A549 treated with ZK216348 at 1 μM for 4 hours (cell line): ENCODE measurements at places on chromosomes 5 and 9. TPM values are rescaled to one million over a fixed set of nuclear protein-coding genes. Genes with fewer than 3 reads are reported as not detected.

PDGFRB gene
- 0.13 to 1.0 TPM (median 0.47 TPM) in 5 replicates for total RNA-seq

CAPSL gene
- total RNA-seq: not detected in 5 replicates

CRB2 gene
- 0.07 to 0.11 TPM (median 0.09 TPM) in 4 of 5 replicates, not detected in the other for total RNA-seq

LAMC3 gene
- 1.2 to 2.8 TPM (median 2.0 TPM) in 5 replicates for total RNA-seq

HSD17B3 gene
- total RNA-seq: 0.34 TPM in 1 of 5 replicates, not detected in the others

FRMPD1 gene
- 0.02 to 0.06 TPM (median 0.04 TPM) in 4 of 5 replicates, not detected in the other for total RNA-seq

AFAP1L1 gene
- 7.6 to 11.4 TPM (median 10.7 TPM) in 5 replicates for total RNA-seq

FAM81B gene
- not detected in 5 replicates for total RNA-seq

RLN2 gene
- total RNA-seq: 0.21 to 0.42 TPM (median 0.38 TPM) in 3 of 5 replicates, not detected in the others

PKN3 gene
- total RNA-seq: 12.3 to 20.6 TPM (median 18.0 TPM) in 5 replicates

PITX1 gene
- 14.2 to 38.1 TPM (median 36.5 TPM) in 5 replicates for total RNA-seq

TSC1 gene
- total RNA-seq: 15.1 to 18.5 TPM (median 17.3 TPM) in 5 replicates

EPB41L4B gene
- 11.5 to 16.9 TPM (median 14.6 TPM) in 5 replicates for total RNA-seq

SCGB3A2 gene
- total RNA-seq: not detected in 5 replicates

BNC2 gene
- 3.5 to 5.7 TPM (median 5.1 TPM) in 5 replicates for total RNA-seq

IFNA13 gene
- total RNA-seq: not detected in 5 replicates

CAMK2A gene
- total RNA-seq: 0.69 to 1.1 TPM (median 0.98 TPM) in 5 replicates

PCDHA9 gene
- 0.04 TPM in 1 of 5 replicates, not detected in the others for total RNA-seq

LCN2 gene
- total RNA-seq: 3.4 to 6.8 TPM (median 3.5 TPM) in 5 replicates

SLCO6A1 gene
- not detected in 5 replicates for total RNA-seq

GSN gene
- 42.3 to 67.0 TPM (median 58.6 TPM) in 5 replicates for total RNA-seq

CSF1R gene
- 0.06 to 0.33 TPM (median 0.15 TPM) in 4 of 5 replicates, not detected in the other for total RNA-seq

SLCO4C1 gene
- total RNA-seq: 0.04 TPM in 1 of 5 replicates, not detected in the others

NDUFS6 gene
- total RNA-seq: 109 to 141 TPM (median 119 TPM) in 5 replicates

GFI1B gene
- total RNA-seq: not detected in 5 replicates

N4BP3 gene
- total RNA-seq: 0.73 to 1.1 TPM (median 1.0 TPM) in 5 replicates

BAAT gene
- total RNA-seq: 0.42 to 0.57 TPM (median 0.51 TPM) in 5 replicates
